Stimulated activated CD8-positive, alpha-beta memory T cell treated with anti-CD3 and anti-CD28 coated beads, Interleukin-7, amount 100 ng/mL, for 48 hours (primary cell): ENCODE measurements at places on chromosomes 7 and 10.

- DNase-seq: no peak
Measured at GRCh38 chr7:157028199-157028903, 17.9 kb upstream of the MNX1 start.

DNA sequence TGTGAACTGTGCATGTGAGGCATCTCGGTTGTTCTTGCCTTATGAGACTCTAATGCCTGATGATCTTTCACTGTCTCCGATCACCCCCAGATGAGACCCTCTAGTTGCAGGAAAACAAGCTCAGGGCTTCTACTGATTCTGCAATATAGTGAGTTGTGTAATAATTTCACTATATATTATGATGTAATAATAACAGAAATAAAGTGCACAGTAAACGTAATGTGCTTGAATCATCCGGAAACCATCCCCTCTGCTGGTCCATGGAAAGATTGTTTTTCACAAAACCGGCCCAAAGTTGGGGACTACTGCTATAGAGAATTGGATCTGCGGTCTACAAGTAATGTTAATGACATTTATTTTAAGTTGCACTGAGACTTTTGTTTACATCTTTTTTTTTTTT, 126.7 kb downstream of the TPST1 start:
- DNase-seq: no peak

GRCh38 chr10:132946806-132947546, 4.6 kb upstream of the CFAP46 start:
- DNase-seq: no peak

- DNase-seq: no peak
Measured at GRCh38 chr10:78502210-78502936, 468.7 kb downstream of the RPS24 start.

- no peak for DNase-seq
Measured at GRCh38 chr10:95327367-95327766, 36.6 kb upstream of the PDLIM1 start.

DNA sequence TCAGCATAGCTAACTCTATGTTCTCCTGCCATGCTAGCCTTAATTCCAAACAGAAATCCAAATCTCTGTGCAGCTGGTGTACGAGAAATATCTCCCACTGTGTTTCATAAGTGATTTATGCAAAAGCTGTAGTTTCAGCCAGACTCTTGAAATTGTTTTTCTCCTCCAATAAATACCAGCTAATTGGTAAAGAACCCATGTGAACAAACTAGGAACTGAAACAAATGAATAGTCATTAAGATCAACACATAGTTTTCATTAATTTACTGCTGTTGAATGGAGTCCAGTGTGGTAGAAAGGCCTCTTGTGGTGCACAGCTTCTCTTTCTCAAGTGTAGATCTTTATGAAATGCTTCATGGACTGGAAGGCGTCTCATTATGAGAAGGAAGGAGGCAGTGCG, 18.4 kb downstream of the PPP1R17 start:
- DNase-seq: no peak

DNA sequence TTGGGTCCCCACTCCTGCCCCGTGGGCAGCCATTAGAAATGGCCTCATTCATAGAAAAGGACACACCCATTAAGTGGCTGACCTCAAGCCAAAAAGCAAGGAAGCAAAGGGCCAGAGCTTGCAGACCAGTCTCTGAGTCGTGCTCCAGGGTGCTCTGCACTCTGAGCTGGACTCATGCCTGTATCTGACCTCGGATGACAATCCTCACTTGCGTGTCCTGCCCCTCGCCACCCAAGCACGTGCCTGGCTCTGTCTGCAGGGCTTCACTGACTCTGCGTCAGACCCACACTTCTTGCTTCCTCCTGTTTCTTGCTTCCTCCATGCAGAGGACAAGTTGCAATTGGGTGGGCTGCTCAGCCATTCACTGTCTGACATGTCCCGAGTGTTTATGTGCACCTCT, 138.8 kb downstream of the OAT start:
- DNase-seq: no peak

DNA sequence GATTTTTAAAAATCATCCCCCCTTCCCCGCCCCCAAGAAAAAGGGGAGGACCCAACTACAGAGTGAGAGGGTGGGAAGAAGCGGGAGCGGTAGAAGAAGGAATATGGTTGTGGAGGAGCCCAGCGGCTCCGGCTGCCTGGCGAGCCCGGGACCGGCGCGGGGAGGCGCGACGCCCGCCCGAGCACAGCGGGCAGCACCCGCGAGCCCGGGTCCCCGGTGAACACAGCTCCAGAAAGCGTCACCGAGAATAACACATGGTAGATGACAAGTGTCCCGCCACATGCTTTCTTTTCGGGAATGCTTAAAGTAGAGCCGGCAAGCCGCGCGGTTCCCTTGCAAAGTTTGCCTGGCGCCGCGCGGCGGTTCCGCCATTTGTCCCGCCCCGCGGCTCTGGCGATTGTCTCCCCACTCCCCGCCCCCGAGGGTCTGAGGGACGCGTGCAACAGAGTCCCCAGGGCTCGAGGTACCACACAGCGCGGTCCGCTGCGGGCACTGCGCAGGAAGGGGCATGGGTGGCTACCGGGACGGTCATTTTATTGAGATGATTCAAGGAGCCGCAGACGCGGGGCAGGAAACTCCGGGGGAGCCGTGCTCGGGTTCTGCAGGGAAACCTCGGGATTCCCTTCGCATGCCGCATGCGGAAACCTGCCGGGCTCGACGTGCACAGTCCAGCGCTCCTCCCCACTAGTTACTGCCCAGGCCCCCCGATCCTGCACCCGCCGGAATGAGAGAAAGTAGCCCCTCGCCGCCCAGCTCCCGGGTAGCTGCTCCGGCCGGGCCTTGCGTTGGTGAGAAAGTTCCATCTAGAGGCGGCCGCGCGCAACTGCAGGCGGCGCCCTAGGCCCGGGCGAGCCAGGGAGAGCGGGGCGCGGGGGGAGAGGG, 781 bp upstream of the GRM8 start:
- DNase-seq: no peak

- DNase-seq: no peak
Measured at GRCh38 chr7:81869670-81870069, 99.8 kb upstream of the HGF start.

GRCh38 chr7:135174941-135175340, 4.4 kb upstream of the CYREN start:
- DNase-seq: no peak

- DNase-seq: no peak
Measured at GRCh38 chr7:38105874-38106483, 72.1 kb upstream of the STARD3NL start.
